Stimulated activated CD8-positive, alpha-beta memory T cell treated with anti-CD3 and anti-CD28 coated beads, Interleukin-12 subunit alpha, Interleukin-12 subunit beta, amount 100 ng/mL, for 1 hour (primary cell): ENCODE measurements at places on chromosomes 6 and 20.

- no peak for DNase-seq
Measured at GRCh38 chr6:17869010-17869752, 118.3 kb downstream of the KIF13A start.

GRCh38 chr20:7161690-7162089 is 394.2 kb downstream of the BMP2 start:
- no peak for DNase-seq

DNA sequence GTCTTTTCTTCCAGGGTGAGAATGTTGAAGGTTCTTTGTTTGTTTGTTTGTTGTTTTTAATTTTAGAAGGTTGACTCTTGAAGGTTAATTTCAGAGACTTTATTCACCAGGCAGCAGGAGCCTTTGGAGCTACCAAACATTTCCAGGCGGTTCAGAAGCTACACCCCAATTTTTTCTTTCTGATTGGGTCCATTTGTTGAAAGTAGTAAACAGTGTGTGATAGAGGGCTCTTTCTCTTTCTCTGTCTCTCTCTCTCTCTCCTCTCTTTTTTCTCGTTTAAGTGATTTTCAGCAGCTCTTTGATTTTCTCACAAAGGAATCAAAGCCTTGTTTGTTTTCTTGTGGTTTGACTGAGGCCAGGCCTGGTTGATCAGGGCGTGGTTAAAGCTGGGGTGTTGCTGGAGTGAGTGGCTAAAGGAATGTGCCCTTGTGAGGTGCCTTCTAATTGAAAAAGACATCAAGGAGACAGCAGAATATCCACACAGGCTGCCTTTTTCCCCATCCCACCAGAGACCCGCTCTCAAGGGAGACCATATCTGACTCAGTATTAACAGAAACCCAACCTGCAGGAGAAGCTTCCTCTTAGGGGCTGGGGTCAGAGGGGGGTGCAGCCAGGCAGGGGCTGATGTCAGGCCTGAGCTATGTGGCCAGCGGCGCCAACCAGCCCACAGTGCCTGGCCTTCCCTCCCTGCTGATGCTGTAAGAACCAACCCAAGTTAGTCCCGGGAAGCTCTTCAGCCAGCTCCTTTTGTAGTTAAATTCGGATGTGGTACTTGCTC is 40.4 kb upstream of the NAA20 start:
- DNase-seq = no peak

GRCh38 chr6:108608453-108609275 is 47.9 kb downstream of the FOXO3 start:
- no peak for DNase-seq

GRCh38 chr6:73491377-73491776 is 29.5 kb downstream of the EEF1A1 start:
- DNase-seq = no peak

GRCh38 chr6:126784161-126784790 is 334.2 kb upstream of the RSPO3 start:
- DNase-seq = no peak

- no peak for DNase-seq
Measured at GRCh38 chr6:110355022-110355421, 3.1 kb downstream of the METTL24 start.
